ENCODE measurements at places on chromosomes 6 and 20.

- no peak for DNase-seq
These were observed 99.3 kb upstream of the VSTM2L start for GRCh38 chr20:37803438-37804307.

DNA sequence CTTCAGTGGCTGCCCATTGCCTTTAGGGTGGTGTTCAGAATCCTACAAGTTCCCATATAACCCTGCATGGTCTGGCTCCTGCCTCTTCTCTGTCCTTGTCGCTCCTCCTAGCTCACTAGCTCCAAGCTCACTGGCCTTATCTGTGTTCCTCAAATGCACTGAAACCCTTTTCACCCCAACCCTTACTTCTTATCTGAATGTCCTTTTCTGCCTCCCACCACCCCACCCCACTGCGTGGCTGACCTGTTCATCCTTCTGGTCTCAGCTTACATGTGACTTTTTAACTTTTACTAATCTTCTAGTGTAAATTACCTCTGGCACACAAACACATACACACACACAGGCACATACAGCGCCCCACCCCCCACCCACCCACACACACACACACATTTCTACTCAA, 41.0 kb upstream of the GLP1R start:
- DNase-seq, result no peak

DNA sequence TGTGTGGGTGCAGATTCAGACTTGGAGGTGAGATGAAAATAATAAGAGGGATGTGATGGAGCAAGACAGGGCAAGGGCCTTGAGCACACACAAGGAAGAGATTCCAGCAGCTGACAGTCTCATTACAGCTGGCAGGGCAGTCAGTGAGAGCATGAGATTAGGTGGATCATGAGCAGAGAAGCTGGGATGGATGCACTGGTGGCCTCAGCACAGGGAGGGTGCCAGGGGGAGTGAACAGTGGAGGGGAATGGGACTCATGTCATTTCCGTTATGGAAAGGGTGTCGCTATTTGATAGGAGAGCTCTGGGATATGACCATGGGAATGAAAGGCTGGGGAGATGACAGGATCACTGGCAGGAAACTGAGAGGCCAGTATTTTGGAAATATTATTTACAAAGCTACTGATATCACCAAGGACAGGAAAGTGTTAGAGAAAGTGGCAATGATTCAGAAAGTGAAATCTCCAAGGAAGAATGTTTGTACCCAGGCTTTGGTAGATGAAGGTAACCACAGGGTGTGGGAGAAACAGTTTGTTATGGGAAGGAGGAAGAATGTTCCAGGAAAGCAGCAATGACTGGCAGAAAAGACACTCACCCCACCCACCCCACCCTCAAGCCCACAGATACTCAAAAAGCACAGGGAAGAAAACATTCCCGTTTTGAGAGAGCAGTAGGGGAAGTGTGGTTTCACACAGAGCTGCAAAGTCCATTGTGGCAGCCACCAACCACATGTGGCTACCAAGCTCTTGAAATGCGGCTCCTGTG, 214.7 kb upstream of the PROKR2 start:
- DNase-seq, result no peak

- no peak for DNase-seq
These were observed 52.4 kb downstream of the IPCEF1 start for GRCh38 chr6:154304191-154304590.

GRCh38 chr6:17267566-17267965, 13.6 kb upstream of the RBM24 start:
- no peak for DNase-seq

DNA sequence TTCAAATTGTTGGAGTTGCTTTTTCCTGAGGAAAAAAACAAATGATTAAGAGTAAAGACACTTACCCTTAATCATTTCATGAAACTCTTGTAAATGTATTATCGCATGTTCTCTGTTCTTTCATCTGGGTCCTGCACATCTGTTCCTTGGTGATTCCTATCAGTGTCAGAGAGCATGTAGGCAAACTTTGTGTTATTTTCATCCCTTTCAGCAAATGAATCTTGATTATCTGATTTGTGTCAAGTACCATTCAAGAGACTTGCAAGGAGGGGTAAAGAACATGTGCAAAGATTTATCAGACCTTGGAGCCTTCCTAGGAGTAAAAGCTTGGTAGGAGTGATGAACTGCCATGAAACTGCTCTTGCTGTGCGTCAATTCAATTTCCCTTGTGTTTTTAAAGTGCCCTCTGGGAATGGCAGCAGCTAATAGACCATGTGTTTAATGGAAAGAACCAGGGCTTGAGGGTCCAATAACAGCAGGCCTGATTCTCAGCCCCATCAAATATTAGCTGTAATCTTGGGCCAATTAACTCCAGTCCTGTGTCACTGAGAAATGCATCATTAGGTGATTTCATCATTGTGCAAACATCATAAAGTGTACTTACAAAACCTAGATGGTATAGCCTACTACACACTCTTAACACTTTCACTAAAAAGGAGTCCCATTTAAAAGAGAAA, 118.9 kb upstream of the CEP85L start:
- DNase-seq, result no peak

GRCh38 chr20:13008761-13009681, at the start of gene SPTLC3:
Gene SPTLC3 (plus strand): TSS chr20:13008972. CDS start chr20:13009268, 296 bp downstream.
- no peak for DNase-seq

DNA sequence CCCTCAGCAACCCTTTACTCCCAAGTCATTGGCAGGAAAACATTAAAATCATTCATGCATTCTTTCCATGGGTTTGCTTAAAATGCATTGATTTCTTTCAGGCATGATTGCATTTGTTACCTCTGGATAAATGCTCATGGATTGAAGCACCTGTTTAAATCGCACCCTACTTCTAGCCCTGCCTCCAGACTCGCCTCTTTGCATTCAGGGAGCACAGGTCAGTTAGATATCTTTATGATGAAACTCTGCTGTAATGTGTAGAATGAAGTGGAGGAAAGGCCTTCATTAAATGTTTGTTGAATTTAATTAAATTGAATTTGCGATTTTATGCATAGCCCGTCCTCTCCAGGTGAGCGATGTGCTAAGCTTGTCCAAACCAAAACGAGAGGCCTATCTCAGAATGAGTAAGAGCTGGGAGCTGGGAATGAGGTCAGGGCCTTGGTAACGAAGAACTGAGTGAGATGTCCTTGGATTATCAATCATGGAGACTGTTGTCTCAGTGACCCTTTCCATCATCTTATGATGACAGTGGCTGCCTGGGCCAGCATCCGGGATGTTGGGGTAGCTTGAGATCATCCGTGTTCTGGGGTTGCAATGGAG, 210.1 kb downstream of the SYNDIG1 start:
- no peak for DNase-seq

DNA sequence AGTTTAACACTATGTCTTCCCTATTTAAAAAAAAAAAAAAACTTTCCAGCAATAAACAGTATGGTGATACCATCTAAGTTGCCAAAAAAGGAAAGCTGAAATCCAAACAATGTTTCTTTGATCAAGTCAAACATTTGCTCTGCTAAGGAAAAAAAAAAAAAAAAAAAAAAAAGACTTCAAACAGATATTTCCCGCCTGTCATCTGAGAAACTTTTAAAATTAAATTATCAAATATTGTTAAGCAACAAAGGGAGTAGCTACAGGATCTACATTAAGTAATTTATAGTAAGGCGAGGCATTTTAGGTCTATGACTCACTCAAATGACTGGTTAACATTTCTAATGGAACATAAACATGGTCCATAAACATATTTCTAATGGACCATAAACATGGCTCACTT, 121.2 kb downstream of the DST start:
- DNase-seq, result no peak

- DNase-seq, result peak; percentile 30
These were observed 3.3 kb downstream of the KCNS1 start for GRCh38 chr20:45097485-45098102.

- DNase-seq, result no peak
These were observed 111.7 kb upstream of the PTPRK start for GRCh38 chr6:128632131-128632530.

GRCh38 chr6:105995391-105995865, 90.7 kb upstream of the PRDM1 start:
- DNase-seq, result no peak

- DNase-seq, result no peak
These were observed 620.1 kb downstream of the HTR1B start for GRCh38 chr6:76843054-76843822.

- DNase-seq, result no peak
These were observed at the start of gene CLIC5 for GRCh38 chr6:46015119-46015968. Gene CLIC5 (minus strand): TSS chr6:46015860. CDS start chr6:46015542, 318 bp downstream.

DNA sequence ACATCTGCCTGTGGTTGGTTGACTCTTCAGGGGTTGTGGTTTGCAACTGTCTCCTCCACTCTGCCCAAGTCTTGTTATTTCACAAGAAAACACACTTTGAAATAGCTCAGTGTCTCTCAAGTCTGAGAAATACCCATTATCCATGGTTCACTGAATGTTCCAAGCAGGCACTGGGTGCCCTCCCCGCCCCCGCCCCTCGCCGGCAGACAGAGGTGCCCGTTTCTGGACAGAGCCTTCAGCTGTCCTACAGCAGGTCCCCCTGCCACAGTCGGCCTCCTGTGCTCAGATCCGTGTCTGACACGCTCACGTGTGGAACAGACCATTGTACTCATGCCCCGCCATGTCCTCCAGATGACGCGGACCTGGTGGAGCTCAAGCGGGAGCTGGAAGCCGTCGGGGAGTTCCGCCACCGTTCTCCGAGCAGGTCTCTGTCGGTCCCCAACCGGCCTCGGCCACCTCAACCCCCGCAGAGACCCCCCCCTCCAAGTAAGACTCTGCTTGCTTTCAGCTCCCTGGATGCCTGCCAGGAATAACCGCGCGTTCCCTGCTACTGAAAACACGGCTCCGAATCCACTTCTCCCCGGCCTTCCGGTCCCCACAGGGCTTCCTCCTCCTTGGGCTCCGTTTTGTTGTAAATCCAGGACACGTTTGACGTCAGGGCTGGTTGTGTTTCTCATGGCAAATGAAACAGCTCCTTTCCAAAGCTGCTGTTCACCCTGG, 81.4 kb downstream of the SERAC1 start:
- no peak for DNase-seq

DNA sequence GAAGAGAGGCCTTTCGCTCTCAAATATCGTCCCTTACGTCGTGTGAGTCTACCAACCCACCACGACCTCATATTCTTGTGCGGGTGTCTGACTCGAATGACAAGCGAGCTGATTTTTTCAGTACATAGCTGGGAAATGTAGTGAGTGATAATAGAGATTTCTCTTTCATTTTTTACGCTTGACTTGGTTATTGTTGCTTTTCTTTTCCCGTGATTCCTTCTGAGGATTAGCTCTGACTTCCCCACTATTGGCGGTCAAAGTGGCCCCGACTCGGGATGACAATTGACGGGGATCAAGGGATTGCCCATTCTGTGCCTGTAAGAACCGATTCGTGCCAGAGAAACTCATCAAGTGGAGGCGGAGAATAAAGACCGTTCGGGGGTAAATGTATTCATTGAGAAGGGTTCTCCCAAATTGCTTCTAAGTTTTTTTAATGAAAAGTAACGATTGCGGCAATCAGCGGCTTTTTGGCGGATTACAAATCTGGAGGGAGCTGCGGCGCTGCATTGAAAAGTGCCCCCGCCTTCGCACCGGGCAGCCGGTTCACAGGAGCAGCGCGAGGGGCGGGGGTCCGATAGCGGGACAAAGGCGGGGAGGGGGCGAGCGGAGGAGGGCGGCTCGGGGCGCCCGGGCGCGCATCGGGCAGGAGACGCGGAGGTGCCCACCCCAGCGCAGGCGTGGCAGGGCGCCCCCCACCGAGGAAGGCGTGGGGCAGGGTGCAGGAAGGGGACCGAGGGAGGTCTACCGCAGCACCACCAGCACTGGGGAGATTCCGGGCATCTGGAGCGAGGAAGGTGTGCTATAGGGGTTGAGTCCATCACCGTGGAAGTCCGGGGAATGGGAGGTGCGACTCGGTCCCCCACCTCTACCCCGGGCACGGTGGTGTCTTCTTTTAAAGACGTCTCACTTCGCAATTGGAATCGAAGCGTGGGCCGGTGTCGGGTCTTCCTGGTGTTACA, 44.5 kb upstream of the OSTM1 start:
- no peak for DNase-seq

DNA sequence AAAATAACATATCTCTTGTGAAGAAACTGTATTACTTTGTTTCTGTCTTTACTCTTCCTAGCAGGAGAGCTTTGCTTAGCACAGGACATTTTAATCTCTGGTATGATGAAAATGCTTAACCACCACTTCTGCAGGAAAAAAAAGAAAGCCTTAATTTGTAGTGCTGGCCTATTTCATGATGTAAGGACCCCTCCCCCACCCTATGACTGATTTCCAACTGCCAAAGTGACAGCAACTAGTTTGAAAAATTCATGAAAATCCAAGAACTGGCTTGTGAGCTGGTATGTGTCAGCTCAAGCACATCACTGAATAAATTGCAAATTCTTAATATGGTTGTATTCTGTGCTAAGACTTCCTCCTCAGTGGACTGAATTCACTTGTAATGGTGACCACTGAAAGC, 125.3 kb downstream of the REV3L start:
- DNase-seq, result no peak

- no peak for DNase-seq
These were observed 146.0 kb downstream of the EYA2 start for GRCh38 chr20:47040506-47041125.

DNA sequence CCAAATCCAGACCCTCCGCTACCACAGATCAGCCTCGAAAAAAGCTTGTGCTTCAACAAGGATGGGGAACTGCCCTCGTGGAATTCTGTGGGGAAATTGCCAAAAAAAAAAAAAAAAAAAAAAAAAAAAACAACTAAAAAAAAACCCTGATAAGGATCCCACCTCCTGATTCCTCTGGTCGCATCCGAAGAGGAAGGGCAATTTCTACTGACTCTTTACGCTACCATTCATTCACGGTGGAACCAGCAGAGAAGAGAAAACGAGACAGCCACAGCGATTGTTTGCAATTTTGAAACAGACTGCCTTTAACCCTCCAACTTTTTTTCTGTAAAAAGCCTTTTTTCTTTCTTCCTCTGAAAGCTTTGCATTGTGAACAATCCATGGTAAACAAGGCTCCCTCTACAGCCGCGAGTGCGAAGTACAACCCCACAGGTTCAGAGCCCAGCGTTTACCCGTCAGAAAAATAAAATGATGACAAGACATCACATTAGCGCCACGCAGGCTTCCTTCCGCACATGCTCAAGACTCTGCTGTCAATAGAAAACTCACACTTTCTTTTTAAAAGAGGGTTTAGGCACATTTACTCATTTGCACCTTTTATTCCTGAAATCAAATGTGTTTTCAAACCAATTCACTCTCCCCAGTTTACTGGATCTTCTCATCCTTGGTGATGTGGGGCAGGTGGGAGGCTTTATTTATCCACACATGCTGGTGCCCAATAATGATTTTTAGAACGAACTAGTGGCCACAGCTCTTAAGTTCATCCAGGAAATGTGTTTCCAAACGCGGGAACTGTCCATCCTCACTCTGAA, 100.0 kb downstream of the NOL4L start:
- DNase-seq, result no peak

GRCh38 chr6:170125456-170126300, 165.2 kb downstream of the DLL1 start:
- no peak for DNase-seq

DNA sequence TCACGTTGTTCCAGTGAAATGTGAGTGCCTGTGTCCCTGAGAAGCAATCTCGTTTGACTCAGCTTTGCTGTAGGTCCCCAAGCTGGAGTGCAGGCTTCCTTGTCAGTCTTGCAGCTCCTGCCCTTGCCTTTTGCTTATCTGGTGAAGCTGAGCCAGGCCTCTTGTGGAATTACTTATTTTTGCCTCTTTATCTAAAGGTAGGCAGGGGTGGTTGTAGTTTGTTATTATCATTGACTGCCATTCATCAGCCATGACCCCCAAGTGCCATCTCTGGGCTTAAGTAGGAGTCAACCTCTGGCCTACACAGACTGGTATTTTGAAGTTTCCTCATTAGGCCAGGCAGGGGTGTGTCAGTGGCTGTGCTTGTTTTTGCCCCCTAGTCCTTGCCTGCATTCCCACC, 2.1 kb downstream of the TMEM14B start:
- DNase-seq, result no peak

- DNase-seq, result no peak
These were observed 40.9 kb upstream of the KIF13A start for GRCh38 chr6:18028332-18028731.

All from stimulated activated CD4-positive, alpha-beta T cell treated with anti-CD3 and anti-CD28 coated beads, TNF-alpha, amount 100 ng/mL, for 48 hours (primary cell).